Activated CD4-positive, alpha-beta T cell treated with anti-CD3 and anti-CD28 coated beads, Interleukin-2, amount 50 U/mL, for 24 hours (primary cell): ENCODE measurements at places on chromosomes 5 and 9.

DNA sequence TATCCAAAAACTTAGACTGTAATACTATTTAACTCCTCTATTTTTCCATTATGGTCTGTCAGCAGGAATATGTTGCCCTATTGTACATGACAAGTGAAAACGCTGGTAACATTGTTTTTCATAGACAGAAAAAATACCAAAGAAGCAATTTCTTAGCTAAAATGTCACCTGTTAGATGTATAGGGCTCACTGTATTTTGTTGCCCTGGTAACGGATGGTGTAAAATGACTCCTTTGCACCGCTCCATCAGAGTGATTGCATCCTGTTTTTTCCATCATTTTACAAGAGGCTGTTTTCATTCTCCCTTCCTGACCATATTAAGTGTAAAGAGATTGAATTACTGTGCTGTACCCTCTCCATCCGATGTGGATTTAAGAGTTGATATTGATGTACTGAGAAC, 460.1 kb upstream of the TLE4 start:
- DNase-seq: no peak

DNA sequence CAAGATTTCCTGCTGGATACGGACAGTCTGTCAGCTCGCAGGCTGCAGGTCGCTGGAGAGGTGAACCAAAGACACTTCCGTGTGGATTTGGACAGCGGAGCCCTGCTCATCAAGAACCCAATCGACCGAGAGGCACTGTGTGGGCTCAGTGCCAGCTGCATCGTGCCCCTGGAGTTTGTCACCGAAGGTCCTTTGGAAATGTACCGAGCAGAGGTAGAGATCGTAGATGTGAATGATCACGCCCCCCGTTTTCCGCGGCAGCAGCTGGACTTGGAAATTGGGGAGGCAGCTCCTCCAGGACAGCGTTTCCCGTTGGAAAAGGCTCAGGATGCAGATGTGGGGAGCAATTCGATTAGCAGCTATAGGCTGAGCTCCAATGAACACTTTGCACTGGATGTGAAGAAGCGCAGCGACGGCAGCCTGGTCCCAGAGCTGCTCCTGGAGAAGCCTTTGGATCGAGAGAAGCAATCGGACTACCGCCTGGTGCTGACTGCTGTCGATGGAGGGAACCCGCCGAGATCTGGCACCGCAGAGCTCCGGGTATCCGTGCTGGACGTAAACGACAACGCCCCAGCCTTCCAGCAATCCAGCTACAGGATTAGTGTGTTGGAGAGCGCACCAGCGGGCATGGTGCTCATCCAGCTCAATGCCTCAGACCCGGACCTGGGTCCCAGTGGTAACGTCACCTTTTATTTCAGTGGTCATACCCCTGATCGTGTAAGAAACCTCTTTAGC, 658 bp downstream of the PCDHGC4 start:
- DNase-seq: no peak

DNA sequence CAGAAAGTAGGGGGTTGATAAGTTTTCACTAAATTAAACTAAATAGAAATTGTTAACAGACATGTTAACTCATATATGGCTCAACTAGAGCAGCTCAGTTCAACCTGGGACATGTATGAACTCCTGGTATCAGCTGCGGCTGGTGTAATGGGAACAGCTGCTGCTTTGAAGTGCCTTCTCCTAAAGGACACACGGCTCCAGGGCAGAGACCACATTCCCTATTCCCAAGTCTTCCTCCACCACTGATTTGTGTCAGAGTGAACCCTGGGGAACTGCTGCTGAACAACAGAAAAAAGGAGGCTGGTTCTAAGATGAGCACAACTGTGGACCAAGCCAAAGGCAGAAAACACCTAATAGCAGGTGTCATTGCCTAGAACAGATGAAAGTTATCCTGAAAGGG, 71.1 kb downstream of the MAPKAP1 start:
- DNase-seq: no peak

DNA sequence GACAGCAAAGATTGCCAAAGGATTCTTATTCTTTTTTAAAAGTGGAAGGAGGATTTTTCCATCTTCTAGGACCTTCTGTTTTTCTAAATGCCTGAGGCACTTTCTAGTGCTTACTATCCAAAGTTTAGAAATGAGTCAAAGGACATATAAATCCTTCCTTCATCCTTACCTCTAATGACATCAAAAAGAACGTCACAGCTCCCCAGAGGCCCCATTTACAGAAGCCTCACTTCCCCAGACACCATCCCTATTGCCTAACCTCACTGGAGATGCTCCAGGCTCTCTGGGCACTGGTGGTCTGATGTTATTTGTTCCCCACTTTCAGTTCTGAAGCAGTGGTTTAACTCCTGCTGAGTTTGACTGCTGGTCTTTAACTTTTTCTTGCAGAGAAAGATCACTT, 504.3 kb downstream of the AGTPBP1 start:
- DNase-seq: no peak

GRCh38 chr5:116482394-116482793, 92.2 kb downstream of the SEMA6A start:
- DNase-seq: no peak

GRCh38 chr5:135353952-135354721, 44.9 kb downstream of the MACROH2A1 start:
- no peak for DNase-seq

GRCh38 chr5:178667101-178667500, 40.3 kb upstream of the CLK4 start:
- no peak for DNase-seq

- peak; percentile 47 for DNase-seq
Observed at GRCh38 chr5:157948738-157949410, 89.9 kb upstream of the CLINT1 start.

DNA sequence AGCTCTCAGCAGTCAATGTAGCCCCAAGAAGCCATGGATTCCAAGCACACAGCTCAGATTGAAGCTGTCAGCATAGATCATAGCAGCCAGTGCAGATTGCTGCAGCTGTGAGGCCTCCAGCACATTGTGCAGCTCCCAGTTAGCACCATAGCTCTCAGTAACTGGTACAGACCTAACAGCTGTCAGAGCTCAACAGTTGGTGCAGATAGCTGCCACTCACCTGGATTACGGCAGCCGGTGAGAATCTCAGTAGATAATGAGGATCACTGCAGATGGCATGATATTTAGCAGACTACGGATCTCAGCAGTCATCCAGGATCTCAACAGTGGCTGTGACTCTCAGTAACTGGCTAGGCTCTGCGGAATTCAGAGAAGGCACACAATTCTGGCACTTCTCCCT, 500.4 kb downstream of the TUSC1 start:
- no peak for DNase-seq

DNA sequence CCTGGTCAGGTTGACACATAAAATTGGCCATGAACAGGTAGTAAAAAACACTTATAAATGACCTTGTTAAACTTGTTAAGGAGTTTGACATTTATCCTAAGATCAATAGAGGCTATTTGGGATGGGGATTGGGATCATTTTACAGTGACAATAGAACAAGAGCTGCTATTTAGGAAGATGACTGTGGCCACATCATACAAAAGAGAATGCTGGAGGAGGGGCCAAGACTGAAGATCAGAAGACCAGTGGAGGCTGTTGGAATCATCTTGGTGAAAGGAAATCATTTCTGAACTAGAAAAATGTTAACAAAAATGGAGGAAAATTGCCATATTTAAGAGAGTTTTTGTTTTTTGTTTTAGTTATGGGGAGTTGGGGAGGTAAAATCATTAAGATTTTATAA, 304.8 kb upstream of the TLE4 start:
- DNase-seq: no peak

GRCh38 chr5:170769246-170769645, 14.3 kb upstream of the GABRP start:
- no peak for DNase-seq

GRCh38 chr9:134233022-134233421, 68.7 kb upstream of the RNU6ATAC start:
- DNase-seq: no peak

- no peak for DNase-seq
Observed at GRCh38 chr5:175383350-175383749, 60.6 kb downstream of the DRD1 start.

DNA sequence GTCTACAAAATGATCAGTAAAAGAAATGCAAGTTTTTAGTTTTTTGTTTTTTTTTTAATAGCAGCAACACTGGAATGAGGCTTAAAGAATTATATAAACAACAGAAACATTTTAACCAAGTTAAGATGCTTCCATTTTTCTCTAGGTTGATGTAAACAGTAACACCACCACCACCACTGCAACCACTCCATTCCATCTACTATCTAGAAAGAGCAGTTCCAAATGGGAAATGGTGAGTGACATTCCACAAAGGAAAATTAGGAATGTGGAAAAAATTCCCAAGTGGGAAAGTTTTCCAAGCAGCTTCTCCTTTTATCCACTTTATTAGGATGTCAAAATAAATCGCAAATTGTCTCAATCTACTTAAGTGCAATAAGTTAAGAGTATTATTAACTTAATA, 32.6 kb downstream of the SLC38A9 start:
- no peak for DNase-seq

GRCh38 chr9:7045361-7045760, 287.6 kb downstream of the KDM4C start:
- no peak for DNase-seq

DNA sequence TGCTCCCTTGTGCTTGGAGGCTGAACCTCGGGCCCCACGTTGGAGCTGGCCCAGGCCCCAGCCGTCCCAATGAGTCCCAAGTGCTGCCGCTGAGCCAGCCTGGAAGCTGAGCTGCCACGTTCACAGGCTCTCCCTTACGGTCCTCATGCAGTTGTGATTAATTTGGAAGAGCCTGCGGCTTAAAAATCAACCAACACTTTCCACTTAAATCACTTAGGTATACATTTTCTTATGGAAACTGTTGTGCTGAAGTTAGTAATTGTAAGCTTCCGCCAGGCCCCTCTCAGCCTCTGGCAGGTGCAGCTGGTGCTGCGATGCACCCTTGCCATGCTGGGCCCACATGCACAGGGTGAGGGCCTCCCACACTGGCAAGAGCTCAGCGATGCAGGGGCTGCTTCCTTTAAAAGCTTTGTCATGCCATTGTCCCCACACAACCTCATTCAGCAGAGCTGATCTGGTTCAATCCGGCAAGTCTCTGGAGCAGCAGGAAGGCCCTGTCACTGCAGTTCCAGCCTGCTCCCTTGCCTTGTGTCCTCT, 61.0 kb downstream of the IPPK start:
- DNase-seq: no peak

GRCh38 chr5:44935262-44935661, 126.5 kb downstream of the MRPS30 start:
- no peak for DNase-seq

DNA sequence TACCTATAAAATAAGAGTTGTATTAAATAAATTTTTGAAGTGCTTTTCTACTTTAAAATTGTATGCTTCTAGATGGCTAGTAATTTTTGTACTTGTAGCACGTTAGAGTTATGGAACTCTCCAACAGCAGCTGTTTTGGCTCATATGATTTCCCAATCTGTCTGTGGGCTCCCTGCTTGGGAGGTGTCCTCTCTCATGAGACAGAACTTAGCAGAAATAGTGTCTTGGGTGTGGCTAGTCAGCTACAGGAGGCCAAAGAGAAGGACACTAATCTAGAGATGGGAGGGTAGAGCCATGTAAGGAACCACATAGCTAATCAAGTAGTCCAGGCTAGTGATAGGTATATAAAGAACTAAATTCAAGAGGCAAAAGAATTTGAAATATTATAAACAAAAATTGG, 78.4 kb upstream of the DAB2 start:
- DNase-seq: no peak
